SJCRH30 (cell line): ENCODE measurements at places on chromosomes 11 and 22.

GRCh38 chr11:68312780-68313573 is 586 bp downstream of the LRP5 start:
- no peak for DNase-seq

DNA sequence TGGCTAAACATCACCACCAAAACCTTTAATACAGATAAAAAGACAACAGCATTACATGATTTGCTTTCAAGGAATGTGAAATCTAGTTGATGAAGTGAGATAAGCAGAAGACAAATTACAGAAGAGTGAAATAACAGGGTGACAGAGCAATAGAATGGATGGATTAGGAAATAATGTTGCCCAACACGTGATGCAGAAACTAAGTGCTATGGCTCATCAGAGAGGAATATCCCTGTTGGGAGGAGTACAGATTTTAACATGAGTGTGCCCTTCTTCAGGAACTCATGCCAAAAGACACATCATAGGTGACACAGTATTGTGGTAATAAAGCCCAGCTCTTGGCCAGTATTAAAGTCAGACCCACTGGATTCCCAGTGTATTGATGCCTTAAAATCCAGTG is 176.6 kb upstream of the RAG2 start:
- no peak for DNase-seq

GRCh38 chr11:122207921-122208764 is 92.1 kb upstream of the BLID start:
- no peak for DNase-seq

- DNase-seq: no peak
Observed at GRCh38 chr22:19229600-19229999, 51.1 kb upstream of the SLC25A1 start.

DNA sequence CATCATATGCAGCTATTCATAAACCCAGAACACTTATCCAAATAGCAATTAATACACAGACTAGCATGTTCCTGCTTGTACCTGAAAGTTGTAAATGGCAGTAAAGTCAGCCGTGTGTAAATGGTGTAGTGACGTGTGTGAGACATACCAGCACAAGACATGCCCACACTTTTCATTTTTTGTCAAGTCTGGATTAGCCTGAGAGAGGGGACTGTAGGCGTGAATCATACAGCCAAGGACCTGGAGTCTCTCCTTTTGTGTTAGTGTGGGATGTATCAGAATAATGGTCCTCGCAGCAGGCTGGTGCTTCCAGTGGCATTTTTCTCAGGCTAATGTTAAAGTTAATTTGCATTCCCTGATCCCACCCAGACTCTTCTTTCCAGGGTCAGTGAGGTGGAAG is 116.8 kb upstream of the BMAL1 start:
- no peak for DNase-seq

DNA sequence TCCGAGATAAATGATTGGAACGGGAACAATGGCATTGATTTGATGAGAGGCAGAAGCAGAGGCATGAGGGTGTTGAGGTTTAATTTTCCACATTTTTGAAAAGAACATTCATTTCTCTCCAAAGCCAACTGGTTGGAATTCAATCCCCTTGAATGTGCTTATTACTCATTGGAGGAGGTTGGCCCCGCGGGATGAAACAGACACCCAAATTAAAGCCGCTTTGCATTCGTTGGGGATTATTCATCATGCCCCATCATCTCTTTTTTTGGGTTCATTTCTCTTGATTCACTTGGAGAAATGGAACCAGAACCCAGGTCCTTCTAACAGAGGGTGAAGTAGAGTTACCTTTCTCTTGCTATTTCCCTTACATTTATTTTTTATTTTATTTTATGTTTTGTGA is 47.6 kb upstream of the PARVG start:
- DNase-seq: no peak

- DNase-seq: no peak
Observed at GRCh38 chr11:18056561-18057181, 10.6 kb upstream of the TPH1 start.

DNA sequence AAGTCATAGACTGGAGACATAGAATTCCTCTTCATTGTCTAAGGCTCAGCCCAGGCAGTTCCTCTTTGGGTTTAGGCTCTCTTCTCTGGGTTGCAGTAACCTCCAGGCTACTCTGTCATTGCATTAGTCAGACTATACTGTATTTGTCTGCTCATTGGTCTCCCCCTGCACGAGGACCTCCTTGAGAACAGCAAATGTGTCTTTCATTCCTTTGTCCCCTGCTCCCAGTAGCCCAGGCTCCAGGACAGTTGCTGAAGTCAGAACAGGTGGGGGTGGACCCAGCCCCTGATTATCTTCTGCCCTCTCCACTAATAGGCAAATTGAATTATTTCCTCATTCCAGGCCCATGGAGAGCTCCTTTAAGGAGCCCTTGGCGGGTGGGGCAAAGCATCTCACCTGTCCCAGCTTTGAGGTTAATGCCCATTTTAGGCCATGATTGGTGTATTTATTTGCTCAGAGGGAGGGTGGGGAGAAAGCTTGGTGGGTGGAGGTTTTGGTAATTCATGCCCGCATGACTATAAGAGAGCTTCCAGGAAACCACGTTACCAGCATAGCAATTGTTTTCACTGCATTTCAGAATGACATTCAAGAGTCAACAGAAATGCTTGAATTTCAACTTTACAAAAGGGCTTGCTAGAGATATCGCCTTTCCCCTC is 40.9 kb downstream of the NAV2 start:
- DNase-seq: no peak

- no peak for DNase-seq
Observed at GRCh38 chr22:31176923-31177322, 16.9 kb downstream of the RNF185 start.

GRCh38 chr22:42326801-42327200 is 56.3 kb upstream of the TCF20 start:
- no peak for DNase-seq

GRCh38 chr22:49090853-49091135 is 736.9 kb downstream of the BRD1 start:
- DNase-seq: no peak

DNA sequence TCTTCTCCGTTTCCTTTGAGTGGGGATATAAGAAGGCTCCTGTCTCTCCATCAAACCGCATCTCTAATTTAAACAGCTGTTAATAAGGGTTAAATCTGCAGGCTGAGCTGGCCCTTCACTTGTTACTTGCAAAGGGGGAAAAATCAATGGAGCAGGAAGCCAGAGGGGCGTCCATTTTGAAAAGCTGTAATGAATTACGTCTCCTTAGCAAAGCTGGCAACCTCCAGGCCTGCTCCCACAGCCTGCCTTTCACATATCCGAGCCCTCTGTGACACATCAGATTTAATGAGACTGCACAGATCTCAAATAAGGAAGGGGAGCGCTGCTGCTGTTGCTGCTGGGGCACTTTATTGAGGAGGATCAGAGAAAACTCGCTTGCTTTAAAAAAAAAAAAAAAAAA is 320.8 kb downstream of the BLID start:
- DNase-seq: no peak

- DNase-seq: no peak
Observed at GRCh38 chr11:72114570-72114969, 2.1 kb upstream of the ANAPC15 start.

DNA sequence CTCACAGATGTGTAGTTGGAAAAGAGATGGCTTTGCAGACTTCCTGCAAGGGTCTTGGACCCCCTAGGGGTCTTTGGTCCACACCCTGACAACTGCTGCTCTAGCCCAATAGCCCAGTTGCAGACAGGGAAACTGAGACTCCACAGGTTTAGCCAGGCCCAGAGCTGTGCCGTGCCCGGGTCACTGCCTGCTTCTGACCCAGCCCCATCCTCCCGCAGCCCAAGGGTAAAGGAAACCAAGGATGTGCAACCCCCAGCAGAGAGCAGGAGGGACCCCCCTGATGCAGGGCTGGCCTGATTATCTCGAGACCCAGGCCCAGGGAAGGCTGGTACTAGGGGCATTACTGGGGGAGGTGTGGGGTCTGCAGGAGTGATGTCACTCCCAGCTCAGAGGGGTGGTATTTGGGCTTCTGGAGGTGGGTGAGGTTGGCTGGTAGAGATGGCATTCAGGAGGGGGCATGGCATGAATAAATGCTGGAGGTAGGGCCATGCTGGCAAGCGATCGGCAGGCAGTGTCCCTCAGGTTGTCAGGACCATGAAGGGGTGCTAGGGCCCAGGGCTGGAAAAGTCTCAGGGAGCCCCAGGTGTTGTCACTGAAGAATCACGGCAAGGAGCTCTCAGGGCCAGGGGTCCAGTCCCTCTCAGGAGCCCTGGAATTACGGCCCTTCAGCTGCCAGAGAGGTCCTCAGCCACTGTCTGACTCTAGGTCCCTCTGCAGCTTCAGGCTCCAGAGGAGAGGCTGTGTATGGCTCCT is 21.1 kb downstream of the MYO7A start:
- DNase-seq: no peak

- no peak for DNase-seq
Observed at GRCh38 chr11:68990995-68991780, 10.4 kb upstream of the MRGPRD start.

DNA sequence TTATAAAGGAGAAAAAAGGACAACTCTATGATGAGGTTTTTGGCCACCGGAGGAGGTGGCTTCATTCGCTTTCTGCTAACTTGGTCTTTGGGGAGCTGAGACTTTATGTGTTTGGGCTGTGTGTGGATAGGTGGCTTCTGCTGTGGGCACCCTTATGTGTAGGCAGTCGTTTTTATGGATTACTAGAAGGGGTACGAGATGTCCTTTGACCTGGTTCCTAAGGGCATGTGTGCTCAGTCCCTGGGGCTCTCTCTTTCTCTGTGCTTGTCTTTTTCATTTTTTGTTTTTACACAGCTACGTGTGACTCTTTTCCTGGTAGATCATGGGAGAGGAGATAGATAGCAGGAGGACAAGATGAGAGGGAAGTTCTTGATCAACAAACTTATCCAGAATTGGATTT is 93.4 kb downstream of the TEAD1 start:
- no peak for DNase-seq

DNA sequence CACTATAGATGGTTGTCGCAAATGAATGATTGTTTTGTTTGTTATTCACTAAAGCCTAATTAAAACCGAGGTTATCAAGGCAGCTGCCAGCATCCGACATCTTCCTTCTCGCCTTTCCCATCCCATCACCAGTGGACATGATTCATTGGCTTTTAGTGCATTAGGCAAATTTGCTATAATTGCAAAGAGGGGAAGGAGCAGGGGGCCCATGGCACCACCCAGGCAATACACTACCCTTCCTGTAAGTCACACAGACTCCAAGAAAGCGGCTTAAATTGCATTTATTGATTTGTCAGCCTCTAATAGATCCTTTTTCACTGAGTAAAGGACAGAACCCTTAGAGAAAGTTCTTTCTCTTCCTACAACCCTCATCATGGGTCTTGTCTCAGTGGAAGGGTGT is 169.2 kb upstream of the NCAM1 start:
- no peak for DNase-seq

DNA sequence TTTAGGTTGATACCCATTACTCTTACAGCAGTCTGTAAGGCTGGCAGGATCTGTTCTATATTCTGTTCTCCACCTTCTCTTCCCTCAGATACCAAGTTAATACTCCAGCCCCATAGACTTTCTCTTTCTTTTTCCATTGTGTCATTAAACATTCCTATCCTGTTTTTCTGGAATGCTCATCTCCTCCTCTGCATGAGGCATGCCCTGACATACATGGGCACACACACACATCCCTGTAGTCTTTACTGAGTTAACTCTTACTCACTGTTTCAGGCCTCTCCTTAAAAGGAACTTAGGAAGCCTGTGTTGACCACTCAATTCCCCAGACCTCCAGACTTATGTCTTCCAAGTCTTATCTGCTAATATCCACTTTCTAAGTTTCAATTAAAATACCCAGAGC is 476.8 kb downstream of the METTL15 start:
- DNase-seq: no peak

DNA sequence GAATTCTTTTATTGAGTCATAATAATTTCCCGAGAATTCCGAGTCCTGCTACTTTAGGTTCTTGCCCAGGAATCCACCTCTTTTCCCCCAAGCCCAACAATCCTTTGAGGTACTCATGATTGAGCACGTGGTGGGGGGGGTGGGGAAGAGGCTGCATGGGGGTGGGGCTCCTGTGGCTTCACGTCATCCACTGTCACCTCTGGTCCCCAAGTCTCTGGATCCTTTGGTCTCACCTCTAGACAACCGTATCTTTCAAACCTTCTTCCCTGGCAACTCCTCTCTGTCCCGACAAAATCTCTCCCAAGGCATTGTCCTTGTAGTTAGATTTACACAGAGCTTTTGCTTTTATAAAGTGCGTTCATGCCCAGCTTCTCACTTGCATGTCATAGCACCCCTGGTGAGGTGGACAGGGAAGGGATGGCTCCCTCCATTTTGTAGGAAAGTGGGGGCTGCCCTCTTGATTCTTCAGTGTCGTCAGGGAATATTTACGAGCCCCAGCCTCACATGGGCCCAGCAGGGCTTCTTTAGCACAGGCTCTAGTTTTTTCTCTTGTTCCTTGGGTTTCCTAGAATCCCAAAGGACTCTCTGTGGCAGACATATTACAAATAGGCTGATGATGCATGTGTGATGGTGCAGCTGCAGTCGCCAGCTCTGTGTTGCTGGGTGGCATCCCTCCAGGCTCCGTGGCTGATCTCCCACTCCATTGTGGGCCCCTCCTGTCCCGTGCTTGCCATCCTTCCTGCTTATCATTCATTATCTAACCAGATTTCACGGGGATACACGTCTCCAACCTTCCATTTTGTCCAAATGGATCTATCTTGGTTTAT is 8.4 kb downstream of the UCP3 start:
- no peak for DNase-seq

- no peak for DNase-seq
Observed at GRCh38 chr11:12100841-12101242, 9.5 kb upstream of the MICAL2 start.

GRCh38 chr11:20126724-20127123 is 33.6 kb downstream of the DBX1 start:
- no peak for DNase-seq

- DNase-seq: no peak
Observed at GRCh38 chr11:68128682-68129327, 7.6 kb upstream of the CHKA start.

GRCh38 chr22:21034989-21035388 is 2.6 kb upstream of the SLC7A4 start:
- DNase-seq: no peak

DNA sequence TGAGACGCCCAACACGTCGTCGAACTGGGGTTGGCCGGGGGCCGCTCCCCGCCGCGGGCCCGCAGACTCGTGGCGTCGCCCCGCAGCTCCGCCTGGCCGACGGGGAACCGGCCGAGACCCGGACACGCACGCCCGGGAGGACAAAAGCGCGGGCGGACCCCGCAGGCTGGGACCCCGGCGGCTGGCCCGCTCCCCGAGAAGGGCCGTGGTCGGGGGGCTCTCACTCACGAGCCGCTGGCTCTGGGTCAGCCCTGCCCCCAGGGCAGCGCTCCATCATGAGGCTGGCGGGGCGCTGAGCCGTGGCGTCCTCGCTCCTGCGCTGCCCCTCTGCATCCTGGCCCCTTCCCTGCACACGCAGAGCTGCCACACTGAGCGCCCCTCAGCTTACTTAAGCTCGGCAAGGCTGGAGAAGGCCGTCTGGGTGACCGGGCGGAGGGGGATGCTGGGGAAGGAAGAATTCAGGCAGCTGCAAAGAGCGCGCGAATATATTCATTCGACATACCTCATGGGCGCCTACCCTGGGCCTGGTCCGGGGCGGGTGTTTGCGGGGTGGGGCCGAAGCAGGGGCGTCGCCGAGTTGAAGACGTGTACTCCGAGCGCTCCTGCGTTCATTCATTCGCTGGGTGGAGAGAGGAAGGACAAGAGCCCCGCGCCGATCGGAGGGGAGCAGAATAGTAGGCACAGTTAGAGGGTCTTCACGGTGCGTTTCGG is 579 bp upstream of the CYB5R2 start:
- no peak for DNase-seq
